Upper lobe of left lung (tissue), 6 donors: ENCODE measurements at places on chromosomes 1 and 21.

GRCh38 chr1:75785320-75785982 lies 605 bp upstream of the RABGGTB start:
- DNase-seq, result no peak

DNA sequence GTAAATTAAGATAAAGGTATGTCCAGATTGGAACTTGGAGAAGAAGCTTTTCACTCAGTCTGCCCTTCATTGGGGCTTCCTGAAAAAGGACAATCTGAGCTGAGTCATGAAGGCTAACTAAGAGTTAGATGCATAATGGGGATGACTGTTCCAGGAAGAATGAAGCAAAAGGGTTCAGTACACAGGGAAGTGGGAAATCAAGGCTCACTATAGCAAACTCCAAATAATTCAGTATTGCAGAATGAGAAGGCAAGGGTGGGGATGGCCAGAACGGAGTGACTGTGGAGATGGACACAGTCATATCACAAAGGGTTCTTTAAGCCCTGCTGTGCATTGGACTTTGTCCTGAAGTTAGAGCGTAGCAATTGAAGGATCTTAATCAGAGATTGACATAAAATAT lies 158.3 kb downstream of the FGGY start:
- DNase-seq, result no peak

GRCh38 chr1:43885279-43885801 lies 48.3 kb upstream of the ARTN start:
- peak; percentile 51 for DNase-seq

GRCh38 chr1:46804027-46804889 lies 5.4 kb downstream of the CYP4B1 start:
- DNase-seq, result no peak

- no peak for DNase-seq
Measured at GRCh38 chr1:117586747-117587498, 18.9 kb upstream of the TENT5C start.

DNA sequence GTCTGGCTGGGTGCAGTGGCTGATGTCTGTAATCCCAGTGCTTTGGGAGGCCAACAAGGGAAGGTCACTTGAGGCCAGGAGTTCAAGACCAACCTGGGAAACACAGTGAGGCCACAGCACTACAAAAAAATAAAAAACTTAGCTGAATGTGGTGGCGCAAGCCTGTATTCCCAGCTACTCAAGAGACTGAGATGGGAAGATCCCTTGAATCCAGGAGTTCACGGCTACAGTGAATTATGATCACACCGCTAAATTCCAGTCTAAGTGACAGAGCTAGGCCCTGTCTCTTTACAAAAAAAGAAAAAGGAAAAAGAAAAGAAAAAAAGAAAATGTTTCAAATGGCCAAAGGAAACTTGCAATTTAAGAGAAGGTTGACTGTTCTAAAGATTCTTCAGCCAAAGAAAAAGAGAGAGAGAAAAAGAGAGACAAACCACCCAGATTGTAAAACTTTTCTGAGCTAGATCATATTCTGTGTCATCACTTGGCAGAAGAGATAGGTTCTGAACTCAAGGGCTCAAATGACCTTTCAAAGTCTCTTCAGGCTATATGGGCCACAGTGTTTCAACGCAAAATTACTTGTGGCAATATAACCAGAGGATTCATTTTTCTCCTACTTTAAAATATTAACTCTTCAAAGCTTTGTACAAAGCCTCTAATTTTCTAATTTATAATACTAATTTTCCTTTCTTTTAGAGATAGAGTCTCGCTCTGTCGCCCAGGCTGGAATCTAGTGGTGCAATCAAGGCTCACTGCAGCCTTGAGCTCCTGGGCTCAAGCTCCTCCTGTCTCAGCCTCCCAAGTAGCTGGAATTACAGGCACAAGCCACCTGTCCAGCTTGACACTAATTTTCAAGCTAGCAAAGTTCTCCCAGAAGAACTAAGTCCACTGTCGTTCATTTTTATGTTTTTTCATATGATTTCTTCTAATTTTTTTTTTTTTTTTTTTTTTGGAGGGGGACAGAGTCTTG lies 20.5 kb downstream of the ARID4B start:
- no peak for DNase-seq

DNA sequence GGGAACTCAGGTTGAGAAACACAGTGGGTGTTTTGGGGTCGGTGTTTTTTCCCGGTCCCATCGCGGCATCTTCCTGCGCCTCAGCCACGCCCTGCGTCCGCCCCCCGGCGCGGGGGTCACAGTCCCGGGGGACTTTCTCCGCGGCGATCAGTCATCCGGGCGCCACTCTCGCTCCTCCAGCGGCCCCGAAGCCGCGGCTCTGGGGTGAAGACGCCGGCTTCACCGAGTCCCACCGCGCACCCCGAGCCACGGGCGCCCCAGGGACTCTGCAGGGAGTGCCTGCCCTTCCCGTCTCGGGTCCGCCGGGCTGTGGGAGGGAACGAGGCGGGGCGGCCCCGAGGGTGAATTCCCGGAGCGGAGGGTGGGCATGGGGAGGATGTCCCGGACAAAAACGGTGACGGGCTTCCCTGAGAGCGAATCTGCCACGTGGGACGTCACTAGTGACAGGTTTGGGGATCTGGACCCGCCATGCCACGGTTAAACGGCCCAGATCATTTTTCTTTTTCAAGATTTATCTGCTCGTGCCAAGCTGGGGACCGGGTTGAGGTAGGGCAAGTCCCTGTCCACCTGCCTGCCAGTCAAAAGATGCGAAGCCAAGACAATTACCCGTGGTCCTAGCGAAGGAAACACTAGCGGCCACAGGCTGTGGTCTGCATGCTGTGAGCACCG lies 717 bp upstream of the BATF3 start:
- peak; percentile 90 for DNase-seq

GRCh38 chr21:44779417-44780136 lies 22.0 kb downstream of the UBE2G2 start:
- peak; percentile 52 for DNase-seq

- DNase-seq, result no peak
Measured at GRCh38 chr1:15942661-15943327, 33.1 kb downstream of the ZBTB17 start.

- no peak for DNase-seq
Measured at GRCh38 chr1:47983691-47984090, 13.5 kb downstream of the TRABD2B start.

DNA sequence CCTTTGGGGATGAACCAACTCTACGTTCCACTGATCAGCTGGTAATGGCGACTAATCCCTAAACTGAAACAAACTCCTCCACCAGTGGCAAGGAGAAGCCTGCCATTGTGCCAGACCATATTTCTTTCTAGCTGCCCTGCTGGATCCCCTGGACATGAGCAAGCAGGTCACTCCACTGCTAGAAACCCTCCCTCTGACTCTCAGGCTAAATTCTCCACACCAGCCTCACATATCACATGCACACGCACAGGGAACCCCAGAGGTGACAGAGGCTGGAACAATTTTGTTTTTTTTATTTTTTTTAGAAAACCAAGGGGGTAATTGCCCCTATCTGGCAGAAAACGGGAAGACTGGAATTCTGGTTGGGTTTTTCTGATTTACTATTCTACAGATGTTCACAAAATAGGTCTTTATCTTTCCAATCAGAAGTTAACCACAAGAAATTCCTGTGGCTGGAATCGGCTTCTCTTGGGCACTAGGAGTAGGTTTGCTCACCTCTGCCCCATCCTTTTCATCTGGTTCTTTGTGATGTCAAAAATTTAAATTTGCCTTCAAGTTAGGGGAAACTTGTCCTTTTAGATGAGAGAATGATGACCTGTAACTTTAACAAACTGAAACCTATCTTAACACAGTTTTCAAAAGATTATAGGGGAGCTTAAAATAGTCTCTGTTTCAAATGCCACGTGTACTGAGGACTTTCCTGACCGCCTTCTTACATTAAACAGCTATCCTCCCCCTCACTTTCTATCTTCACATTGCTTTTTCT lies 258.1 kb downstream of the SDCCAG8 start:
- DNase-seq, result no peak

DNA sequence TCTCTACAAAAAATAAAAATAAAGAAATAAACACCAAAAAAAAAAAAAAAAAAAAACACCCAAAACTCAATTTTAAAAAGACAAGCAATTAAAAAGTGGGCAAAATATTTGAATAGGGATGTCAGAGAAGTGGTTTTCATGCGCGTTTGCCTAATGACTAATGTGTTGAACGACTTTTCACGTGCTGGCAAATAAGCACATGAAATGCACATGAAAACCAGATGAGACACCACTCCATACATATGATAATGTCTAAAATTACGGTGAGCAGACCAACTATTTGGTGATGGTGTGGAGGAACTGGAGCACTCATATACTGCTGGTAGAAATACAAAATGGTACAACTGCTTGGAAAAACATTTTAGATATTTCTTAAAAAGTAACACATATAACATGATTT lies 39.4 kb upstream of the UHMK1 start:
- no peak for DNase-seq

DNA sequence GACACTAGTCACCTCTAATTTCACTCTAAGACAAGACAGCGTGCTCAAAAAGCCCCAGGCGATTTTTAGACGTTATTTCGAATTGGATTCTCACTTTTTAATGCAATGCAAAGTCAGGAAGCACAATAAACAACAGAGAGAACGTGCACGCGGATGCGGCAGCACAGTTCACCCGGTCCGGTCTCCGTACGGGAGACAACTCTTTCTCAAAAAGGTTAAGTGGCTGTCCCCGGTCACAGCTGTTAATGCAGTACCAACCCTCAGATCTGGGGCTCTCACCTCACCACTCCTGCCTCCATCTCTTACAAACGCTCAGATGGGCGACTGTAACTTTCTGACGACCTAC lies 1.2 kb downstream of the HP1BP3 start:
- DNase-seq, result no peak

GRCh38 chr1:6507037-6507428 lies 15.6 kb upstream of the PLEKHG5 start:
- no peak for DNase-seq

DNA sequence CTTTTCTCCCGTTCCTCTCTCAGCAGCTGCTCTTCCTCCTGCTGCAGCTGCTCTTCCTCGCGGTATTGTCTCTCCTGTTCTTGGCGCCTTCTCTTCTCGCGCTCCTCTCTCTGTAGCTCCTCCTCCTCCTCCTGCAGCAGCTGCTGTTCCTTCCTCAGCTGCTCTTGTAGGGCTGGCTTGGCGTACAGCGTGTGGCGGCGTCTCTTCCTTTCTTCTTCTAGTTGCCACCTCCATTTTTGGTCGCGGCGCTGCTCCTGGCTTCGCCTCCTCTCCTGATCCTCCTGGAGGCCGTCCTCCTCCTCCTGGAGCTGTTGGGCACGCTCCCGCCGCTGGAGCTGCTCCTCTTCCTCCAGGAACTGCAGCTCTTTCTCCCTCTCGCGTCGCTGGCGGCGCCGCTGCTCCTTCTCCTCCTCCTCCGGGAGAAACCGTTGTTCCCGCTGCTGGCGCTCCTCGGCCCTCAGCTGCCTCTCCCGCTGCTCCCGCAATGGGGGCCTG lies 4.8 kb downstream of the TCHH start:
- DNase-seq, result peak; percentile 88

- DNase-seq, result no peak
Measured at GRCh38 chr1:214120951-214121350, 133.2 kb downstream of the PROX1 start.

DNA sequence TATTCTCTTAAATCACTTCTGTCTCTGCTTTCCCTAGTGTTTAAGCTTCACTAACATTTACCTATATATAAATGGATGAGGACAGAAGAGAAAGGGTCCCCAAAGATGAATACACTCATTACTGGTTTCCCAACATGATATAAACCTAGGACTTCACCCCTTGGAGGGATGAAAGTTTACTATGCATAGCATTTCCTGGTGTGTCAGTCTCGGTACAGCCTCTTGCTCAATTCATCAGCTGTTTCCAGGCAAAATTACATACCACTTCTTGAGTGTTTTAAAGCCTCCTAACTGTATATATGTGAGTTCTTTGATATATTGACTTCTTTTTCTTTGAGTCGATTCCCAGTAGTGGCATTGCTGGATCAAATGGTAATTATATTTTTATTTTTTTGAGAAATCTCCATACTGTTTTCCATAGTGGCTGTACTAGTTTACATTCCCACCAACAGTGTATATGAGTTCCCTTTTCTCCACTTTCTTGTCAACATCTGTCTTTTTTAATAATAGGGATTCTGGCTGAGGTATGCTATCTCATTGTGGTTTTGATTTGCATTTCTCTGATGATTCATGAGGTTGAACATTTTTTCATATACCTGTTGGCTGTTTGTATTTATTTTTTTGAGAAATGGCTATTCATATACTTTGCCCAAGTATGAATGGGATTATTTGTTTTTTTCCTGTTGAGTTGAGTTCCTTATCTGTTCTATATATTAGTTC lies 259.3 kb upstream of the CACYBP start:
- DNase-seq, result no peak

DNA sequence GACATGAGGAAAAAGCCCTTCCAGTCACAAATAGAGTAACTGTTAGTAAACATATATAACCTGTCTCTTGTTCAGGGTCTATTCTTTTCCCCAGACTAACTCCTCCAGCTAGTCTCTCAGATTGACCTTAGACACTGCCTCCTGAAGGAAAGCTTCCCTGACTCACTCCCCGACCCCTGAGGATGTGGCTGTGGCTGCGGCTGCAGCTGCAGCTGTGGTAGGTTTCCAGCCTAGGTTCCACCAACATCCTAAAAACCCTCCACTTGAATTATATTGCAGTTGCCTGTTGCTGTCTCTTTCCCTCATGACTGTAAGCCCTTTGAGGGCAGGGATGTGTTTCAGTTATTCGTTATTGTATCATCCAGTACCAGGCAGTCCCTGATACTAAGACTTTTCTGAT lies 132.9 kb upstream of the C1orf21 start:
- DNase-seq, result no peak

GRCh38 chr1:115251856-115252255 lies 86.2 kb downstream of the NGF start:
- no peak for DNase-seq

DNA sequence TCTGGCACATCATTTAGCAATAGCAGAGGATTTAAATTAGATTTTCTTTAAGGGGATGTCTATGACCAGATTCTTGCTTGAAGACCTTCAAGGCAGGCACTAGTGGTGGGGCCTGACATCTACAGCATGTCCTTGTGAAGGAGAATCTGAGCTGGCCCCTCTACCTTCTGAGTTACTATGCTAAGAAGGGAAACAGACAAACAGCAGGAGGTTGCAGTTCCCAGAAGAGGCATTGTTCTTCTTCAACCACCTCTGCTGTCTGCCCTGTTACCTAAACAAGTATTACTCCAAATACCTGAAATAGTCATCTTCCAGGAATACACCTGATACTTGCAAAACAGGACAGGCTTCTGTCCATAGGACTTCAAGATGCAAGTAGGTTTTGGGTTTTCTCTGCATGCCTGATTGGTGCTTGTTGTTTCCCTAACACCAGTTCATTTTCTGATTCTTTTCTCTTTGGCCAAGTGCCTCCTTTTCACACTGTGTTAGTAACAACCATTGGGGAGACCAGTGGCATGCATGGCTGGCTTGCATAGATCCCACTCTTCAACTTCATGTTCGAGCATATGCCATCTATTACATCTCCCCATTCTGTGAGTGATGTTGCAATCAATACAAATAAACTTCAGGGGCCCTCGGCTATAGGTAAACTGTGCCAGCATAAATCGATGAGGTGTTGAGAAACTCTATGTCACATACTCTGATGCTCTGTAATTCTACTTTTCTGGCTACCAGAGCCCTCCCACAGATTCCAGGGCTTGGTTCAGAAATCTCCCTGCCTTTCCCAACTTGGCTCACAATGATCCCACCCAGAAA lies 93.0 kb upstream of the DUSP10 start:
- DNase-seq, result no peak

GRCh38 chr1:71232166-71232763 lies 151.4 kb upstream of the ZRANB2 start:
- DNase-seq, result no peak

GRCh38 chr1:11868331-11868980 lies 9.7 kb upstream of the NPPB start:
- DNase-seq, result no peak

- DNase-seq, result no peak
Measured at GRCh38 chr1:225694151-225694603, 41.3 kb upstream of the ENAH start.
